Left ventricle myocardium inferior (tissue), 1 donor: ENCODE measurements at places on chromosomes 2 and 18. TPM values are rescaled to one million over a fixed set of nuclear protein-coding genes. Genes with fewer than 3 reads are reported as not detected.
A peak's percentile ranks its signal among the peaks of the same experiment; 100 is the strongest.

- H3K27ac ChIP-seq = no peak overlapping the region
- H3K27me3 ChIP-seq = no peaks in the 10 kb centered on the region
- H3K4me1 ChIP-seq = peaks cover 36% of the 10 kb centered on the region
Observed at GRCh38 chr2:113255140-113256070, 23.3 kb downstream of the PAX8 start.

GRCh38 chr18:61402726-61403125 lies 69.5 kb downstream of the CDH20 start:
- no peak overlapping the region for H3K4me3 ChIP-seq
- no peak overlapping the region for H3K27ac ChIP-seq
- H3K27me3 ChIP-seq = no peaks in the 10 kb centered on the region

- H3K27ac ChIP-seq = peak overlapping the region; percentile 0
- no peaks in the 10 kb centered on the region for H3K36me3 ChIP-seq
- no peak for DNase-seq
- H3K4me3 ChIP-seq = no peak overlapping the region
- H3K4me1 ChIP-seq = peaks cover 24% of the 10 kb centered on the region
- H3K27me3 ChIP-seq = no peaks in the 10 kb centered on the region
Observed at GRCh38 chr2:204871231-204871953, 326.1 kb downstream of the PARD3B start.

DNA sequence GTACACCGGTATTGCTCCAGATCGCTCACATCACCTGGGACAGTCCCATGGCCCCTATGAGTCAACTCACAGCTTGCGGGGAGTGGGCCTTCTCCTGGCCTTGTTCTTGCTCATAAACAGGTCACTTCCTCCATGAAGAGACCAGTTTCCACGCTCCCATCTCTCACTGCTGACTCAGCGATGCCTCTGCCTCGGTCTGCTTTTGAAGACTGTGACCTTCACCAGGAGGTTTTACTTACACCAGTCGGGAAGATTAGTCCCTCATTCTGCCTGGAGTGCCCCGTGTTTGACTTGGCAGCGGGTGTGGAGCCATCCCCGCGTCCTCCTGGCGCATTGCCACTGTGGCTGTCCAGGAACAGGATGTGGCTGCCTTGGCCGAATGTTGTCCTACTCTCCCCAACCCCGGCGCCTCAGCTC lies 159.8 kb downstream of the RHBDD1 start:
- no peak overlapping the region for H3K27ac ChIP-seq
- peak; percentile 29 for DNase-seq
- peaks cover 23% of the 10 kb centered on the region for H3K36me3 ChIP-seq
- H3K4me3 ChIP-seq = no peak overlapping the region

DNA sequence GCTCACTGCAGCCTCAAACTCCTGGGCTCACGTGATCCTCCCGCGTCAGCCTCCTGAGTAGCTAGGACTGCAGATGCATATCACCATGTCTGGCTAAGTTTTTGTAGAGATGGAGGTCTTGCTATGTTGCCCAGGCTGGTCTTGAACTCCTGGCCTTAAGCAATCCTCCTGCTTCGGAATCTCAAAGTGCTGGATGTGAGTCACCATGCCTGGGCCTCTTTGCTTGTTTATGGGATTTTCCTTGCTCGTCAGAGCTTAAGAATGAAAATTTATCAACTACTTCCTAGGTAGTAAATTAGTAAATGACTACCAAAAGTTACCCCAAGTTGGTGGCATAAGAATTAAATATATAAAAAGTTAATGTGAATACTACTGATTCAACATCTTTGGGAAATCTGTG lies 51.0 kb downstream of the ACTR3 start:
- no peak overlapping the region for H3K27ac ChIP-seq
- H3K4me3 ChIP-seq = no peak overlapping the region
- H3K4me1 ChIP-seq = no peaks in the 10 kb centered on the region
- no peaks in the 10 kb centered on the region for H3K27me3 ChIP-seq
- DNase-seq = no peak

DNA sequence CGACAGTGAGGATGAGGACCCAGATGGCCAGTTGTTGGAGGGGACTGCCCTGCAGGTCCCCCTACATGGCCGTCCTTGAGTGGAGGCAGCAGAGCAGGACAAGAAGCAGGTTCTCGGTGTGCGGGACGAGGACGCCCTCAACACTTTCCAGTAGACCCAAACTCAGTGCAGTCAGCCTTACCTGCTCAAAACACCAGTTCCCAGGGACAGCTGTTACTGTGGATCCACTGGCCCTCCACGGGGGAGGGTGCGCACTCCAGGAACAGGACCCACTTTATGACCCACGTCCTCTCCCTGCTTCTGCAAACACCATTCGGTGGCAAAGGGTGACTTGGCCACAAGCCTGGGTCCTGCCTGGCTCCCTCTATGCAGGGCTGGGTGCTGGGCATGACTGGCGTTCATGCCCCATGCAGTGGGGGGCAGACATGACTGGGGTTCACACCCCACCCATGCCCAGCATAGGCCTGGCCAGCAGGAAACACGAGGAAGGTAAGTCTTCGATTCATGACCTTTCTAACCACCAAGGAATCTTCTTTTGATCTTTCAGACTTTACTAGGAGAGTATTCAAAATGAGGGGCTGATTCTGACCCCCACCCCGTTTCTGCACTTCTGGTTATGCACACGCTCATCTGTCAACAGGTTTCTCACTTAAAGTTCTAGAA lies 233.7 kb downstream of the HDAC4 start:
- peaks cover 35% of the 10 kb centered on the region for H3K36me3 ChIP-seq
- peak; percentile 7 for DNase-seq
- H3K4me3 ChIP-seq = no peak overlapping the region
- H3K4me1 ChIP-seq = peaks cover 26% of the 10 kb centered on the region

GRCh38 chr2:48870503-48870902 lies 115.0 kb upstream of the LHCGR start:
- H3K27me3 ChIP-seq = peaks cover 13% of the 10 kb centered on the region
- H3K27ac ChIP-seq = no peak overlapping the region
- H3K4me3 ChIP-seq = no peak overlapping the region

- H3K4me1 ChIP-seq = no peaks in the 10 kb centered on the region
- no peak overlapping the region for H3K4me3 ChIP-seq
- no peaks in the 10 kb centered on the region for H3K36me3 ChIP-seq
- H3K27me3 ChIP-seq = peaks cover 41% of the 10 kb centered on the region
- no peak overlapping the region for H3K27ac ChIP-seq
- DNase-seq = no peak
Observed at GRCh38 chr2:238566001-238566645, 139.4 kb downstream of the ASB1 start.

GRCh38 chr2:126850940-126851339 lies 47.8 kb upstream of the TEX51 start:
- no peak for DNase-seq
- no peak overlapping the region for H3K27ac ChIP-seq
- no peaks in the 10 kb centered on the region for H3K4me1 ChIP-seq
- peaks cover 30% of the 10 kb centered on the region for H3K27me3 ChIP-seq
- H3K4me3 ChIP-seq = no peak overlapping the region
- H3K36me3 ChIP-seq = no peaks in the 10 kb centered on the region

GRCh38 chr2:100976645-100977391 lies 25.3 kb upstream of the RPL31 start:
- no peaks in the 10 kb centered on the region for H3K4me1 ChIP-seq
- H3K27ac ChIP-seq = no peak overlapping the region
- no peak overlapping the region for H3K4me3 ChIP-seq
- H3K36me3 ChIP-seq = peaks cover 74% of the 10 kb centered on the region

The RAX gene
- total RNA-seq = not detected

The KLHL14 gene
- not detected for total RNA-seq

The KYNU gene
- total RNA-seq = 1.0 TPM

The EFR3B gene
- 8.7 TPM for total RNA-seq
